Transverse colon (tissue), 4 donors: ENCODE measurements at places on chromosomes 11 and 22. TPM values are rescaled to one million over a fixed set of nuclear protein-coding genes. Genes with fewer than 3 reads are reported as not detected.

- H3K4me1 ChIP-seq, result no peaks in the 10 kb centered on the region
- H3K36me3 ChIP-seq, result no peaks in the 10 kb centered on the region
- DNase-seq, result no peak
- no peak overlapping the region for H3K4me3 ChIP-seq
- no peak overlapping the region for H3K27ac ChIP-seq
- H3K27me3 ChIP-seq, result no peaks in the 10 kb centered on the region
Measured at GRCh38 chr11:1017269-1018005, 19.1 kb downstream of the MUC6 start.

Gene ANGPTL5
- not detected for total RNA-seq

Gene TRPC6
- 15.9 TPM for total RNA-seq

DNA sequence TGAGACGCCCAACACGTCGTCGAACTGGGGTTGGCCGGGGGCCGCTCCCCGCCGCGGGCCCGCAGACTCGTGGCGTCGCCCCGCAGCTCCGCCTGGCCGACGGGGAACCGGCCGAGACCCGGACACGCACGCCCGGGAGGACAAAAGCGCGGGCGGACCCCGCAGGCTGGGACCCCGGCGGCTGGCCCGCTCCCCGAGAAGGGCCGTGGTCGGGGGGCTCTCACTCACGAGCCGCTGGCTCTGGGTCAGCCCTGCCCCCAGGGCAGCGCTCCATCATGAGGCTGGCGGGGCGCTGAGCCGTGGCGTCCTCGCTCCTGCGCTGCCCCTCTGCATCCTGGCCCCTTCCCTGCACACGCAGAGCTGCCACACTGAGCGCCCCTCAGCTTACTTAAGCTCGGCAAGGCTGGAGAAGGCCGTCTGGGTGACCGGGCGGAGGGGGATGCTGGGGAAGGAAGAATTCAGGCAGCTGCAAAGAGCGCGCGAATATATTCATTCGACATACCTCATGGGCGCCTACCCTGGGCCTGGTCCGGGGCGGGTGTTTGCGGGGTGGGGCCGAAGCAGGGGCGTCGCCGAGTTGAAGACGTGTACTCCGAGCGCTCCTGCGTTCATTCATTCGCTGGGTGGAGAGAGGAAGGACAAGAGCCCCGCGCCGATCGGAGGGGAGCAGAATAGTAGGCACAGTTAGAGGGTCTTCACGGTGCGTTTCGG is 579 bp upstream of the CYB5R2 start:
- peak overlapping the region; percentile 65 for H3K27ac ChIP-seq
- peak overlapping the region; percentile 35 for H3K4me3 ChIP-seq
- peaks cover 15% of the 10 kb centered on the region for H3K27me3 ChIP-seq

GRCh38 chr11:120134931-120135228 is 3.0 kb downstream of the TRIM29 start:
- no peaks in the 10 kb centered on the region for H3K27me3 ChIP-seq
- no peaks in the 10 kb centered on the region for H3K4me1 ChIP-seq
- H3K36me3 ChIP-seq, result no peaks in the 10 kb centered on the region
- H3K4me3 ChIP-seq, result no peak overlapping the region

GRCh38 chr11:107042748-107043147 is 24.5 kb upstream of the GUCY1A2 start:
- DNase-seq, result no peak
- H3K4me1 ChIP-seq, result no peaks in the 10 kb centered on the region
- no peaks in the 10 kb centered on the region for H3K27me3 ChIP-seq
- H3K27ac ChIP-seq, result no peak overlapping the region

DNA sequence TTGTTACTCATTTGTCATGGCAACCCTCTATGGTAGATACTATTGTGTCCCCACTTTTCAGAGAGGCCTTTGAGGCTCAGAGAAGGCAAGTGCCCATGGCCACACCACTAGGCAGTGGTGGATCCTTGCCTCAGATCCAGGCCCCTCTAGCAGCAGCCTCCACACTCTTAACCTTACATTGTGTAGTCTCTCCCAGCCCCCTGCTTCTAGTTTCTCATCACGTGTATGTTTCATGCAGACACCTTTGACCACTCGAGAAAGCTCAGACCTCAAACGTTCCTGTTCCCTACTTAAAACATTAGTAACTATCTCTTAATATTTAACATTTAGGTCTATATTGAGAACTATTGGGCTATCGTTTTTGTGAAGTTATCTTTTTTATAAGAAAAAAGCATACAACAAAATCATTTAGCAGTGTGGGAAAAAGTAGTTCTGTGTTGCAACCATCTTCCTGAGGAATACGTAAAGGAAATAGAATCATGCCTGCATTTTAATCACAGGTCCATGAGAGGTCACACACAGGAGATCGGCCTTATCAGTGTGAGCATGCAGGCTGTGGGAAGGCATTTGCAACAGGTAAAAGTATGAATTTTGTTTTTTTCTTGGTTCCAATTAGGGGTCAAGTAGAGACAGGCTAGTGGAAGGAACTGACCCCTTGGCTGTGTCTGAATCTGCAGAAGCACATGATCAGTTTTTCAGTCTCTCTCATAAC is 35.1 kb downstream of the ZNF143 start:
- H3K27me3 ChIP-seq, result no peaks in the 10 kb centered on the region
- H3K36me3 ChIP-seq, result peaks cover 29% of the 10 kb centered on the region
- H3K4me1 ChIP-seq, result no peaks in the 10 kb centered on the region
- no peak overlapping the region for H3K4me3 ChIP-seq
- no peak for DNase-seq
- H3K27ac ChIP-seq, result no peak overlapping the region

- no peaks in the 10 kb centered on the region for H3K36me3 ChIP-seq
- H3K27me3 ChIP-seq, result no peaks in the 10 kb centered on the region
- H3K4me1 ChIP-seq, result no peaks in the 10 kb centered on the region
Measured at GRCh38 chr11:120281143-120281795, 41.3 kb downstream of the POU2F3 start.

- H3K36me3 ChIP-seq, result no peaks in the 10 kb centered on the region
- H3K4me3 ChIP-seq, result no peak overlapping the region
- no peak overlapping the region for H3K27ac ChIP-seq
- H3K4me1 ChIP-seq, result no peaks in the 10 kb centered on the region
- H3K27me3 ChIP-seq, result no peaks in the 10 kb centered on the region
Measured at GRCh38 chr11:30131535-30131934, 99.3 kb upstream of the FSHB start.

Gene ARHGEF17
- 22.1 TPM for total RNA-seq

GRCh38 chr22:17234144-17234623 is 14.9 kb upstream of the ADA2 start:
- H3K4me1 ChIP-seq, result no peaks in the 10 kb centered on the region
- peaks cover 9% of the 10 kb centered on the region for H3K27me3 ChIP-seq
- no peak for DNase-seq
- no peaks in the 10 kb centered on the region for H3K36me3 ChIP-seq
- no peak overlapping the region for H3K4me3 ChIP-seq

- no peaks in the 10 kb centered on the region for H3K4me1 ChIP-seq
- H3K27ac ChIP-seq, result no peak overlapping the region
- no peak overlapping the region for H3K4me3 ChIP-seq
- H3K36me3 ChIP-seq, result no peaks in the 10 kb centered on the region
Measured at GRCh38 chr11:106447631-106448191, 370.2 kb downstream of the AASDHPPT start.

- H3K27me3 ChIP-seq, result no peaks in the 10 kb centered on the region
- no peak overlapping the region for H3K27ac ChIP-seq
- no peak overlapping the region for H3K4me3 ChIP-seq
Measured at GRCh38 chr11:1341928-1342524, 32.6 kb upstream of the TOLLIP start.

DNA sequence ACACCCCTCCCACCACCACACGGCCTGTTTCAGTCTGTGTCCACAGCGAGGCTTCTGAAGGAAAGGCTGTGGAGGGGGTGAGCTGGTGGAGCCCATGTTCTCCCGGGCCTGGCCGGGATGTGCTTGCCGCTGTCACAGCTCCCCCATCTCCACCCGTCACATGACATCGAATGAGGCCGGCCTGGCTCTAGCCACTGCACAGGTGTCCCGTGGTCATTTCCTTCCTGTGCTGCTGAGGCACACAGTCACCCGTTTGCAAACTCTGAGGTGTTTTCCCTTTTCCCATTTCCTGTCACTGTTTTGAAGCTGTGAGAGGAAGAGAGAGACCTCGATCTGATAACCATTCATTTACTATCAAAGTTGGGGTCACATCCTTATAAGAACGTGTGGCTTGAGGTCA is 55.7 kb upstream of the CLDN5 start:
- peaks cover 3% of the 10 kb centered on the region for H3K27me3 ChIP-seq
- no peak overlapping the region for H3K27ac ChIP-seq
- no peaks in the 10 kb centered on the region for H3K36me3 ChIP-seq
- peak; percentile 11 for DNase-seq

- peaks cover 3% of the 10 kb centered on the region for H3K4me1 ChIP-seq
- H3K4me3 ChIP-seq, result peak within 1 kb of the TSS; percentile 45
Measured at GRCh38 chr22:26169315-26170111, at the start of gene SEZ6L. Gene SEZ6L (plus strand): TSS chr22:26169462. CDS start chr22:26169670, 208 bp downstream.

DNA sequence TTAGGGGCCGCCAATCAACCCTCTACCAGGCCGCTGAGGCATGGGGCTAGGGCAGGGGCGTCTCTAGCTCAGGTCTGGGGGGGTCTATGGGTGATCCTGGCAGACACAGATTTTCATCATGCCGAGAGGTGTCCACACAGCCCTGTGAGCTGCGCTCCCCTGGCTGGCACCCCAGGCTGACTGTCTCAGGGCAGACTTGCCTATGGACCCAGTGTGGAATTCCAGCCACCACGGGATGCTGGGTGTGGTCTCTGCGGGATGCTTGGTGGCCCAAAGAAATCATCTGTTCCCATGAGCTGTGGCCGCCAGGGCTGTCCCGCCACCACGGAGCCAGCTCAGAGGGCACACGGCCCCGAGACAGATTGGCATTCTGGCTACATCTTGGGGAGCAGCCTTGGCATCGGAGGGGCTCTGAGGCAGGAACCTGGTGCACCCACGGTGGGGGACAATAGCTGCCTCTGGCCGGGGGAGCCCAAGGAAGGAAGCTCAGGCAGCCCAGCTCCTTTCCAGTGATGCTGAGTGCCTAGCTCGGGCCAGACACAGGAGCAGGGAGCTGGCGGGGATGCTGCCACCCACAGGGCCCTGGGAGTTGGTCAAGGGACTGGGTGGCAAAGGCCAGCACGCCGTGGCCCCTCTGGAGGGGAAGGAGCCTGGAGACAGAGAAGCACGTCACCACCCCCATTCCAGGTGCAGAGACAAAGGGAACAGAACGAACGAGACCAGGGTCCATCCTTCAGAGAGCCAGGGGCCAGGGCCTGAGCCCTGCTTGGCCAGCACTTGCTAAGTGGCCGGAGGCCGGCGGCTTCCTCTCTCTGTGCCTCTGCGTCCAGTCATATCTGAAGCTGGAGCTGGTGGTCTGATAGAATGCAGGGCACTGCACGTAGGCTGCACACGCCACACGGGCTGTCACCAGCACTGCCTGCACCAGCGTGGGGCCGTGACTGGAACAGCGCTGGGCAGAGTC is 64.4 kb upstream of the FGF3 start:
- no peaks in the 10 kb centered on the region for H3K4me1 ChIP-seq
- no peak overlapping the region for H3K27ac ChIP-seq
- no peaks in the 10 kb centered on the region for H3K36me3 ChIP-seq
- no peak for DNase-seq
- no peak overlapping the region for H3K4me3 ChIP-seq

DNA sequence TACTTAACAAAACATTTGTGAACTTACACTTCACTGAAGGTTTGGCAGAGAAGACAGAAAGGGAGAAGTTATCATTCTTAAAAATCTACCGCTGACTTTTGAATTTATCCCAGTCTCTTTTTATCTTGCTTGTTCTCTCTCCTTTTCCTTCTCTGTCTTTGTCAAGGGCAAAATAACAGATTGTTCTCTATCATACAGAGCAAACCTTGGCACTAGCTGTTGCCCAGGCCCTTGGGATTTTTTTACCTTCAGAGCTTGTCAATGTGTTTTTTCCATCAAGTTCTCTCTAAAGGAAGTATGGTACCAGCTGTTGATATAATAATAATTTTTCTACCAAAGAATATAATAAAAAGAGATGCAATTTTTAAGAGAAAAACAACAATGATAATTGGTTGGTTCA is 67.2 kb downstream of the PPME1 start:
- H3K4me1 ChIP-seq, result no peaks in the 10 kb centered on the region
- H3K36me3 ChIP-seq, result no peaks in the 10 kb centered on the region
- no peaks in the 10 kb centered on the region for H3K27me3 ChIP-seq
- H3K4me3 ChIP-seq, result no peak overlapping the region
- no peak overlapping the region for H3K27ac ChIP-seq

Gene ANO3
- 0.16 TPM for total RNA-seq

- DNase-seq, result no peak
- H3K27me3 ChIP-seq, result no peaks in the 10 kb centered on the region
- peak overlapping the region; percentile 18 for H3K27ac ChIP-seq
- no peak overlapping the region for H3K4me3 ChIP-seq
Measured at GRCh38 chr11:9716275-9717039, 52.6 kb downstream of the SWAP70 start.

Gene NLRP14
- total RNA-seq, result not detected

Gene OR4S2
- total RNA-seq, result not detected

GRCh38 chr11:57203359-57203758 is 21.6 kb downstream of the LRRC55 start:
- no peak overlapping the region for H3K27ac ChIP-seq
- no peaks in the 10 kb centered on the region for H3K27me3 ChIP-seq
- no peaks in the 10 kb centered on the region for H3K36me3 ChIP-seq
- DNase-seq, result peak; percentile 36

DNA sequence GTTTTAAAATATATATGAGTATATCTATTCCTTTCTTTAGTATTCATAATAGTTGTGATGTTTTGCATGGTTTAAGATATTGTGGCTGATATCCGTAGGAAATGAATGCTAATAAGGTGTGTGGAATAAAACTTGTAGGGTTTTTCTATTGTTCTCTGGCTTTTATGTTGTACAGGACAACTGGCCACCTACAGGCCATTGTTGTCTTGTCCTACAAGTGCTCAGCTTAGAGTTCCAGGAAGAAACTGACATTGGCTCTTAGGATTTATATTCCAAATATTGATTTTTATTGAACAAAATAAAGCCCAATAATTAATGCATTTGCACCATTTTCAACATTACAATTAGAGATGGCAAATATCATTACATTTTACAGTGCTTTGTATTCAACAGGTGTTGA is 512.8 kb upstream of the TENM4 start:
- DNase-seq, result no peak
- H3K27ac ChIP-seq, result no peak overlapping the region
- no peaks in the 10 kb centered on the region for H3K36me3 ChIP-seq
- H3K4me1 ChIP-seq, result no peaks in the 10 kb centered on the region

Gene ADM2
- 1.2 TPM for total RNA-seq

DNA sequence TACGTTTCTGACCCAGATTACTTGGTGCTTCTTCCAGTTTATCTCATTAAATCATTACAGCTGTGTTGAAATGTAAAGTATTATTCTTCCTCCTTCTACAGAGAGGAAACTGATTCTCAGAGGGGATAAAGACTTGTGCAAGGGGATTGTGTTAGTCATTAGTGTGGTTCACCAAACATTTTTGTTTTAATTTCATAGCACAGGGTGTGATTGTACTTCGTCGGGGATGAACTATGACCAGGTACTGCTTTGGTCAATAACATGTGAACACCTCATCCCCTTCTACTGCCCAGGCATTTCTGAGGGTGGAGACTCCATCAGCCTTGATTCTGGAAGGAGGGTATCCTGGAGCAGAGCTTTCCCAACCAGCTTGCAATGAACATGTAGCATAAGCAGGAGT is 120.2 kb upstream of the ALX4 start:
- H3K4me3 ChIP-seq, result no peak overlapping the region
- H3K27ac ChIP-seq, result no peak overlapping the region
- peaks cover 12% of the 10 kb centered on the region for H3K27me3 ChIP-seq
- no peaks in the 10 kb centered on the region for H3K4me1 ChIP-seq
- DNase-seq, result no peak
